GF-D8 (cell line): ENCODE measurements at places on chromosomes 11 and 22.

GRCh38 chr11:65051398-65051858, 6.9 kb downstream of the NAALADL1 start:
- DNase-seq, result no peak

GRCh38 chr11:61406067-61406466, 13.7 kb downstream of the TMEM216 start:
- DNase-seq, result no peak

DNA sequence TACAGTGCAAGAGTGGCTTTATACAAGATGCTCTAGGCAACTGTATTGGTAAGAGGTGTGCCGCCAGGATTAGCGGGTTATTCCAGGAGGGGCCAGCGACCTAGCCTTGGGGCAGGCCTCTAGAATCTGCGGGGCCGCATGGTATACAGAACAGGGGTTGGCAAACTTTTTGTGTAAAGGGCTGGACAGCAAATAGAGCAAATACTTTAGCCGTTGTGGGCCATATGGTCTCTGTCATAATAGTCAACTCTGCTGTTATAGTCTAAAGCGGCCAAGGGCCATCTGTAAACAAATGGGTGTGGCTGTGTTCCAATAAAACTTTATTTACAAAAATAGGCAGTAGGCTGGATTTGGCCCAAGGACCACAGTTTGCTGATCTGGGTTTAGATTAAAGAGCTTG, 32.6 kb downstream of the FBLN1 start:
- no peak for DNase-seq

DNA sequence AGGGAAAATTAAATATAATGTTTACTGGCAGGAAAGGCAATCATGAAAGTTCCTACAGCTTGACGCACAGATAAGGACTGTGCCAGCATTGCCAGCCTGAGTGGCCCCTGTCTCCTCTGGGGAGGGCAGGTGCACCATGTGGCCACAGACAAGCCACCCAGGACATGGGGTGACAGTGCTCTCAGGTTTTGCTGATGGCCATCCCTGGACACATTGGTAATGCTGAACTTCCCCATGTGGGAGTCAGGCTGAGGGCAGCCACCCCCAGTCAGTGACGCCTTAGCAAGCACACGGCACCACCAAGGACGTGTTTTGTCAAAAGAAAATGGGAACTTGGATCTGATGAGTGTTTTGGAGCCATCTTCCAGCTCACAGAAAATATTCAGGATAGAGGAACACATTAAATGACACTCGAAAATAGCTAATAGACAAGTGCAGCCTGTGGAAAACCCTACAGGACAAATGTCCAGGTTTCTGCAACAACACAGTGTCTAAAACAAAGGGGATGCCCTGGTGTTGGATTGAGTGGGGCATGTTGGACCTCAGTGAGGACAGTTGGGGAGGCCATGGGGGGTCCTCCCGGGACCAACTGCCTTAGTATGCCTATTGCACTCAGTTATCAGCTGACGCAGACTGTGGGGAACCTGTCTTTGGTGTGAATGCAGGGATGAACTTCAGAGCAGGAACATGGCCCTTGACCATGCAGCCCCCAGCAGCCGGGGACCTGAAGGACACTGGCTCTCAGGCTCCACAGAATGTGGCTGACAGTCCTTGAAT, 1450.5 kb downstream of the BRD1 start:
- no peak for DNase-seq

DNA sequence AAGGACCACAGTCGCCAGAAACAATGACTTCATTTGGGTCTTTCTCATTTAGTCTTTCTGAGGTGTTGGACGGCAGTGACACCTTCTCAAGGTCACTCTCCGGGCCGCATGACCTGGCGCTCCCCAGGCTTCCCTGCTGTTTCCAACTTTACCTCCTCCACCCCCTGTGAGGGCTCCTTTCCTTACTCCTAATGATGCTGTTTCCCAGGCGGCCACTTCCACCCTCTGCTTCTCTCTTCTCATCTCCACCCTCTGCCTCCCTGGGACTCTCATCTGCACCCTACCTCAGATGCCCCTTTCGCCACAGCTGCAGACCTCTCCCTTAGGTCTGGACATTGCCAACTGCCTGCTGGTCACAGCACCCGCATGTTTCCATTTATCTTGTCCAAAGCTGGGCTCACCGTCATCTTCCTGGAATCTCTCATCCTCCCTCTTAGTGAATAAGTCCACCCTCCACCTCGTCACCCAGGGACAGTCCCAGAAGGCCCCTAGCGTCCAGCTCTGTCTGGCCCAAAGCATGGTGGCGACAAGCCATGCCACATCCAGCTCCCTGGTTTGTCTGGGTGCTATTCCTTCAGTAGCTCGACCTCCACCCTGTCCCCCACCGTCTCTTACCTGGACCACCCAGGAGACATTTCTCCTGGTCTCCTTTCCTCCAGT, 113.8 kb downstream of the BUD13 start:
- DNase-seq, result no peak

DNA sequence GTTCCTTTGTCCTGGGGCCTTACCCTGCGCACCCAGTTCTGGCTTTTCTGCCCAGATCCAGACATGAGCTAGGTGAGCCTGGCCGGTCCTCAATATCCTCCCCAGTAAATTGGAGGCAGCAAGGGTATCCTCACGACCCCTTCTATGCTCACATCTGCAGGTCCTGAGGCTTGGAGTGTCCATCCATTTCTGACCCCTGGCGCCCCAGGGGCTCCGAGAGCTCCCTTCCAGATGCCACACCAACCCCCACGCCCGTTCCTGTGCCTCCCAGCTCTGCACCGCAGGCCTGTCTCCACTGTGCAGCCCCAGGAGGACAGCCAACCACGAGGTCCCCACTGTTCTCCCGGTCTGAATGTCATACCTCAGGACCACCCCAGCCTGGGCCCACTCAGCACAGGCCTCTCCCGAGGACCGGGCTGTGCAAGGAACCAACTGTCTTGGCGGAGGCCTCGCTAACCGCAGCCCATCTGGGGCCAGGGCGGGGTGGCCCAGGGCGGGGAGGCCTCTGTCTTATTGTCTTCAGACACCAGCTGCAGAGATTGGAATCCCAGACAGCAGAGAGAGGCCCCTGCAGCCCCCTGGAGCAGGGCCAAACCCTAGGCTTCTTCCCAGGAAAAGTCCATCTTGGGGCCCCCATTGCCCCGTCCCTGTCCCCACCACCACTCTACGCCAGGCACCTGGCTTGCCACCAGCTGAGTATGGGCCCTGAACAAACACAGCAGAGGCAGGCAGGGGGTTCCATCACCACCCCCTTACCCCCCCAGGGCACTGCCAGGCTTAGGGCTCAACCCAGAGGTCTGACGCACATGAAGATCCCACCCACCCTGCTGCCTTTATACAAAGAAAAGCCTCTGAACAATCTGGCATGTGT, 39.3 kb downstream of the ALX4 start:
- DNase-seq, result no peak

DNA sequence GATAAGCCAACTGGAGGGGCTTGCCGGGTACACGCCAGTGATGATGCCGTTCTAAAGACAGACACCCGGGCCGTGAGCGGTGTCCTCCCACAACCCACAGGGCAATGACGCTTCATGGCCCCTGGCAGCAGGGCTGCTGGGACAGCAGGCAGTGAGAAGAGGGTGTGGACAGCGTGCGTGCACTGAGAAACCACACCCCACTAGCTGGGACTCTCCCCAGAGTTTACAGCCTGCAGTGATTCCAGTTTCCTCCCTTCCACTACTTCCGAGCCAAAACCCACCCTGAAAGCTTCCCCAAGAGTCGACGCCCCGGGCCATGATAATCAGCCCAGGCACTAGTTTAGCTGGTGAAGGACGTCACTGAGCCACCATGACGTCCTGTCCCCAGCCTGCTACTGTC, 29.2 kb downstream of the CPT1A start:
- no peak for DNase-seq

- DNase-seq, result no peak
Measured at GRCh38 chr11:82995754-82996398, 75.8 kb downstream of the RAB30 start.

- no peak for DNase-seq
Measured at GRCh38 chr11:119635776-119636175, 93.2 kb downstream of the NECTIN1 start.

GRCh38 chr22:16968218-16968595, 39.8 kb downstream of the GAB4 start:
- no peak for DNase-seq

DNA sequence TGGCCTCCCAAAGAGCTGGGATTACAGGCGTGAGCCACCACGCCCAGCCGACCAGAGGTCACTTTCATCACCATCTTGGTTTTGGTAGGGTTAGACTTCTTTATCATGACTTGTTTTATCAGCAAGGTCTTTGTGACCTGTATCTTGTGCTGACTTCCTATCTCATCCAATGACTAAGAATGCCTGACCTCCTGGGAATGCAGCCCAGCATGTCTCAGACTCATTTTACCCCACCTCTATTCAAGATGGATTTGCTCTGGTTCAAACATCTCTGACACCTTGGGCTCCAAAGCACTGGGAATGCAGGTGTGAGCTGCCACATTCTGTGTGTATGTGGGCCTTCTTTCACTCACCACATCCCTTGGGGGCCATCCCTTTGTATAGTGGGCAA, 5.1 kb upstream of the TALDO1 start:
- DNase-seq, result no peak

DNA sequence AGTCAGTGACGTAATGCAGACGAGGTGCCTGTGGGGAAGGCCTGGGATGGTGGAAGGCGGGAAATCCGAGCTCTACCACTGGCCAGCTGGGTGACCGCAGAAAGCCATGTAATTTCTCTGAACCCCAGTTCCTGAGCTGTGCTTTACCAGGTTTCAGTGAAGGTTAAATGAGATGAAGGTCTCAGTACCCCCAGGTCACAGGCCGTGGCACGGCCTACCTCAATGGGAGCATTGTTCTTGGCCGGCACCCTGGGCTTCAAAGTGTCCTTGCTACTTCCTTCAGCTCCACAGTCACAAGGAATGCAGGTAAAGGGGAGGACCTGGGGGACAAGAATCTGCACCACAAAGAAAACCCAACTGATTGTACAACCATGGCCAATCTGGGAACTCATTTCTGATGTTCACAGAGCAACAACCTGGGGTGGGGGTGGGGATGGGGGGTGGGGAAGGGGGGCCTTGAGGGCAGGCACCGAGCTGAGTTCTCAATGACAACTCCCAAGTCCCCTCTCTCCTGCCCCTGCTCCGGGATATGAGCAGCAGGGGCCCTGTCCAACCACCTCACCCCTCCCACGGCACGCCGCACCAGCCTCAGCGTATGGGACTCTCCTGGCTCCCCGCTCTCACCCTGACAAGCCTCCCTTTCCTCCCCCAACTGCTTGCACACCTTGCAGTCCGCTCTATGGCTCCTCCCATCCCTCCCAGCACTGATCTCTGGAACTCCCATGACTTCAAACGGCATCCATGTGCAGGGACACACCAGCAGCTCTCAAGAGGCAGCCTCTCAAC, 59.1 kb upstream of the ARFGAP3 start:
- DNase-seq, result no peak

- no peak for DNase-seq
Measured at GRCh38 chr22:46971099-46971763, 208.8 kb downstream of the TBC1D22A start.

GRCh38 chr11:121634889-121635288, 182.1 kb upstream of the SORL1-AS1 start:
- DNase-seq, result no peak

DNA sequence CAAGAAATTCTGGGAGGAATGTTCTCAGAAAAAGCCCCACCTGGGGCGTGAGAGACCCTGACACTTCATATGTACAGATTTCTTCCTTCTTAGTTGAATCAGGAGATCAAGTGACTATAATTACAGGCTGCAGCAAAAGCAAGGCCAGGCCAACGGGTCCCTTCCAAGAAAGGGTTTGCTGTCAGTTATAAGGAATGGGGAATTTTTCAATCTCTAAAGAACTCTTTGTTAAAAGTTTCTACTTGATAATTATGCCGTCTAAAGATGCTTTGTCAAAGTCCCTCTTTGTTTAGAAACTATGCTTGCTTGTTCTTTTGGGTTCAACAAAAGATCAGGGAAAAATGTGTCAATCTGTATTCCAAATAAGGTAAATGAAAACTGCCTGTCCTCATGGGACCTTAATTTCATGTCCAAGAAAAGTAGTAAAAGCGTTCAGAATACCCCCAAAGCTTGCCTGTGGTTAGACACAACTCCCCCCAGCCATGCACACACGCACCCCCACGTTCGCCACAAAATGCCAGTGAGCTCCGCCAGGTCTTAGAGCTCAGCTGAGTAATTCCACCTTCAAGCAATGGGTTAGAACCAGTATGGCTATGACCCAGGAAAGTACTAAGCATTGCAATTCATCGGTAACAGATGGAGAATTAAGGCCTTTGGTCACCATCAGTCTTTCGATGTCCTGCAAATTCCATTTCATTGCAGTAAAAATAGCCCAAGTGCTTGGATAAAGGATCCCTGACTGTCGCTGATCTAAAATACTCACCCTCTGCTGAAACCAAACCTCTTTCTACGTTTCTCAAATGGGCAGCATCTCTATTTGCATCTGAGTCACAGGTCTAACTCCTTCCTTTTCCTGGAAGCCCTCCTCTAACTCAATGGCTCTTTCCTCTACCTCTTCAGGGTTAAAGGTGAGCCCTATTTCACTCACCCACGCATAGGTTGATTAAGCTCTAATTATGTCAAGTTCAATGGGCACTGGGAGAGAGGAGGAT, 419.2 kb upstream of the SYN3 start:
- DNase-seq, result no peak

DNA sequence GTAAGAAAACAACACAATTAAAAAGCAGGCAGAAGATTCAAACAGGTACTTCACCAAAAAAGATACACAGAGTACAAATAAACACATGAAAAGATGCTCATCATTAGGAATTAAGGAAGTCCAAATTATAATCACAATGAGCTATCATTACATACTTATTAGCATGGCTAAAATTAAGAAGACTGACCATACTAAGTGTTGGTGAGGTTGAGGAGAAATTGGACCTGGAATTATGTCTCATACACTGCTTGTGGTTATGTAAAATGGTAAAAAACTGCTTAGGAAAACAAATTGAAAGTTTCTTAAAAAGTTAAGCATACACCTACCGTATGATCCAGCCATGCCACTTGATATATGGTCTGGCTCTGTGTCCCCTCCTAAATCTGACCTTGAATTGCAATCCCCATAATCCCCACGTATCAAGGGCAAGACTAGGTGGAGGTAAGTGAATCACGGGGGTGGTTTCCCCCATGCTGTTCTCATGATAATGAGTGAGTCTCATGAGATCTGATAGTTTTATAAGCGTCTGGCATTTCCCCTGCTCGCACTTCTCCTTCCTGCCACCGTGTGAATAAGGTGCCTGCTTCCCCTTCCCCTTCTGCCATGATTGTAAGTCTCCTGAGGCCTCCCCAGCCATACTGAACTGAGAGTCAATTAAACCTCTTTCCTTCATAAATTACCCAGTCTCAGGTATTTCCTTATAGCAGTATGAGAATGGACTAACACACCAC, 4.8 kb downstream of the SAAL1 start:
- no peak for DNase-seq

GRCh38 chr22:36028646-36029405, at the start of gene RBFOX2:
TSS of gene RBFOX2 (minus strand) at chr22:36028824. CDS start at chr22:36028425, 399 bp downstream.
- DNase-seq, result no peak

GRCh38 chr22:25758316-25758715, 16.3 kb downstream of the MYO18B start:
- DNase-seq, result no peak

GRCh38 chr11:117827521-117828511, 3.3 kb upstream of the FXYD2 start:
- no peak for DNase-seq
